ENCODE measurements at places on chromosomes 1 and 21.

- no peak for DNase-seq
Measured at GRCh38 chr1:224739997-224740684, 124.0 kb downstream of the CNIH3 start.

DNA sequence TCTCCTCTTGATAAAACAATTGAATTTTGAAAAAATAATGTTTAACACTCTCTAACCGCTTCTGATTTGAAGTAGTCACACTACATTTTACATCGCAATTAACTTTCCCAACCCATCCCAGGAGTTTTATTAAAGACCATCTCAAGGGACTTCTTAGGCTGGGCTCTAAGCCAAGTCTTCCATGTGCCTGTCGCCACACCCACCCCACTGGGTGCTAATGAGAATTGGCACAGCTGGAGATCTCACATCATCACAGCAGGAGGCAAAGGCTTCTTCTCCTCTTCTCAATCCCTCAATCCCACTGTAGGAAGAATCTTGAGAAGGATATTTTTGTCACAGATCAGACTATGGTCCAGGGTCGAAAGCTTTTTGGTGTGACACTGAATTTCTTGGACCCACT is 328.9 kb downstream of the NUF2 start:
- no peak for DNase-seq

- no peak for DNase-seq
Measured at GRCh38 chr1:213993929-213994328, 6.2 kb downstream of the PROX1 start.

DNA sequence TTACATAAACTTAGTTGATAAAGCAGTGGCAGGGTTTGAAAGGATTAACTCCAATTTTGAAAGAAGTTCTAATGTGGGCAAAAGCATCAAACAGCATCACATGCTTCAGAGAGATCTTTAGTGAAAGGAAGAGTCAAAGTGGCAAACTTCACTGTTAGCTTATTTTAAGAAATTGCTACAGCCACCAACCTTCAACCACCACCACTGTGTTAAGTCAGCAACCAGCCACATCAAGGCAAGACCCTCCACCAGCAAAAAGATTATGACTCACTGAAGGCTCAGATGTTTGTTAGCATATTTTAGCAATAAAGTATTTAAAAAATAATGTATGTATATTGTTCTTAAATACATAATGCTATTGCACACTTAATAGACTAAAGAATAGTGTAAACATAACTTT is 21.3 kb upstream of the MAGI3 start:
- no peak for DNase-seq

DNA sequence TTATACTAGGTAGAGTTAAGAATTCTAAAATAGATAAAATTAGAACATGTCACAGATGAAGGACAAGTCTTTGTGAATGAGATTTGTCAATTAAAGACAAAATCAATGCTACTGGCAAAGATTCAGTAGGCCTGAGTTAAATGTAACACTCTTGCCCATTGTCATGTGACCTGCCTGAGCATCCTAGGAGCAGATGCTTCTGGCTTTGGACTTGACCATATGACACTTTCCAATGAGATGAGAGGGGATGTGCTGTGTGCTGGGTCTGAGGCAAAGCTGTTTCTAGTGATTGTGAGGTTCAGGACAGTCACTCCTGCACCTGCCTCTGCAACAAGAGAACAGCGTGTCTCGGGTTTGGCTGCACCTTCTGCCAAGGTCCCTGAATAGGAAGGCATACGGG is 144.9 kb downstream of the HIVEP3 start:
- DNase-seq, result no peak
